ENCODE measurements at places on chromosomes 5 and 9.
A peak's percentile ranks its signal among the peaks of the same experiment; 100 is the strongest.

- ATAC-seq: peak; percentile 70
Observed at GRCh38 chr5:138753794-138754698, 821 bp downstream of the CTNNA1 start.

GRCh38 chr5:93691997-93692396 is 49.4 kb downstream of the POU5F2 start:
- ATAC-seq: no peak

- no peak for ATAC-seq
Observed at GRCh38 chr5:36272136-36272690, 29.5 kb downstream of the RANBP3L start.

DNA sequence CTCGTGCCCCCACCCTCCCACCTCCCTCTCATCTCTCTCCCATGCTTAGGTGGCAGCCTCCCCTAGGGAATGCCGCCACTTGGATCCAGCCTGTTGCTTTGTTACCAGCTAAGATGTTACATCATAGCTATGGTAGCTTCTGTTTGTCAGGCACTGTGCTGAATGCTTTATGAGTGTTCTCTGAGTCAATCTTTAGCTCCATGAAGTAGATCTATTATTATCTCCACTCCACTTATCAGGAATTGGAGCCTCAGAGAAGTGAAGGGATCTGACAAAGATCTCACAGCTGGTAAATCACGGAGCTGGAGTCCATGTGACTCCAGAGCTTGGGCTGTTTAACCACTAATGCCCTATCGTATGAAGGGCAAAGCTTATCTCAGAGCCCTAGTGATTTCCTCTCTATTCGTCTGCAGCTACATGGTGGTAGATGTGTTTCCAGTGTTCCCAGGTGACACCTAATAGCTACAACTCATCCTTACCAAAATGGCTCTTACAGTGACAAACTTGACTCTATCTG is 54.1 kb downstream of the GARNL3 start:
- no peak for ATAC-seq

DNA sequence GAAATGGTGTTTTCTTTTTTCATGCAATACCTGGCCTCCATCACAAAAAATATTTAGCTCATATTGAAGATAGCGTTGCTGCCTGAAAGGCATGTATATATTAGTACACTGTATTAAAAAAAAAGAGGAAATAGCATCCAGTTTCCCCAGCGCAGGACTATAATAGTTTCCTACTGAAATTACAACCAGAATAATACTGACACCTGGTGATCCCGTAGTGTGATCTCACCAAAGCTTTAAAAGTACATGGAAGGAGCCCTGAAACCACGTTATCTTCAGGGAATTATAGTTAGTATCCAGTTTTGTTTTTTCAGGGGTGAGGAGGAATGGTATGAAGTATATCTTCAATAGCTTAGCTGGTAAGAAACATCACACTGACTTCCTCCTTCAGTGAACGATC is 264.9 kb downstream of the CD180 start:
- no peak for ATAC-seq

DNA sequence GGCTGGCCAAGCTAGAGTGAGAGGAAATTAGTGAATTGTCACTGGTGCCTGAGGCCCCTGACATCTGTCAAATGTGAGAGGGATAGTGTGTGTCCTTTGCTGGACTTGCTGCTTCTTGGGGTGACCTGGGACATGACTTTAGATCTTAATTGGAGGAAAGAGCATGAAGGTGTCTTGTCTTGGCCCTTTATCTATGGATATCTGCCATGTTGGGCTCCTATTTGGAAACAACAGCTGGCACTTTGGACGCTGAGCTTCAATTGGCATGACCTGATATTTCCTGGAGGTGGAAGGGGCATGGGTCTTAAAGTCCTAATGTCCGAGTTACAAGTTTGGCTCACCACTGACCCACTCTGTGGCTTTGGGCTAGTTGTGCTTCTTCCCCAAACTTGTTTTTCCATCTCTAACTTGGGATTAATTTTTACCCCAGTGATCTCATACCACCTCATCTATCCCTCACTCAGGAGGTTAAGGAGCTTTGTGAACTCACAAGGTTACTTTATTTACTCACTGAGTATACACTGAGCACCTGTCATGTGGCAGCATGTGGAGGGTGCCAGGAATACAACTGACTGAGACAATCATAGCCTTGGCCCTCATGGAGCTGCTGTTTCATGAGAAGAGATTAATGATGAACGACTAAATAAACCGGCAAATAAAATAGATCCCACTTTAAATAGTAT is 30.1 kb upstream of the CXCL14 start:
- no peak for ATAC-seq

GRCh38 chr9:91966503-91966902 is 16.5 kb upstream of the ROR2 start:
- ATAC-seq: no peak

- no peak for ATAC-seq
Observed at GRCh38 chr5:153168241-153168640, 322.2 kb upstream of the GRIA1 start.

DNA sequence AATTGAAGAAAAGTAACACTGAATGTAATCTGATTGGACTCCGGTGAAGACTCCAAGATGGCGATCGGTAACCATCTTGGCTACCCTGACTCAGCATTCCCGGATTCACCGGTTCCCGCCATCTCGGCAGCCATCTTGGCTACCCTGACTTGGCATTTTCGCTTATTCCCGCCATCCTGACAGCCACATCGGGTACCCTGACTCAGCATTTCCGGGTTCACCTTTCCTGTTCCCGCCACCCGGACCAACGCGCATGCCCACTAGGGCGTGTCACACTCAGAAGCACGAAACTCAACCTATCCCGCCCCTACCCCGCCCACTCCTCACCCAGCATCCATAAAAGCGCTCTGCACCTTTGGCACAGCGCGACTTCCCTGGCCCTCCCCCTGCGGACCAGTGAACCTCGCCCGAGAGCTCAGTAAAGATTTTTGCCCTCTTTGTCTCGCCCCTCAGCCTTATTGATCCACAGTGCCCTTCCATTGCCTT is 17.2 kb downstream of the SPTLC1 start:
- ATAC-seq: no peak

- ATAC-seq: no peak
Observed at GRCh38 chr9:36029765-36030528, 6.8 kb upstream of the RECK start.

DNA sequence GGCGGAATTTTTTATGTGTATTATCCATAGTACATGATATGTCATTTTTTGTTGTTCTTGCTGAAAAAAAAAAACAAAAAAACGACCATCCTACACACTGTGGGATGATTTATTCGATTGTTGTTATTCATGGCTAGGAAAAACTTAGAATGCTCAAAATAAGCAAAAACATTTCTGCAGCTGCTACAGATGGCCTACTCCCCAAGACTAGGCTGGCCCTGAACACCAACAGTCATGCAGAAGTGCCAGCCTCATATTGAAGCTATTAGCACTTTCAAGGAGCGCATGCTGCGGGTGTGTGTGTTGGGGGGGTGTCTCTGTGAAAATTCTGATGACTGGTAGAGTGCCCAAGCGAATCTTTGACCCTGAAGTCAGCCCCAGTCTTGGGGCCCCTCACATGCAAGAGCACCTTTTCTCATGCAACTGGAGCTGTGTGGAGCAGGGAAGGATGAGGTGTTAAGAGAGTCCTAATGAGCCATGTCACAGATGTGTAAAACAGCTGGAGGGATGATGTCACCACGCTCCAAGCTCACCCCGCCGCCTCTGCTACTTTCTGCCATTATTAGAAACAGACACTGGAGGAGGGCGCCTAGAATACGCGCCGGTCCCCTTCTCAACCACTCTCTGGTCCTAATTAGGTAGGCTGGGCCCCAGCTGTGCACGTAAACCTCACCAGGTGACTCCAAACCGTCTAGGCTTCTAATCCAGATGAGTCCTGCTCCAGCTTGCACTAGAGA is 61.0 kb upstream of the SMIM23 start:
- peak; percentile 98 for ATAC-seq

- ATAC-seq: no peak
Observed at GRCh38 chr9:76628155-76628554, 136.1 kb upstream of the PCA3 start.

DNA sequence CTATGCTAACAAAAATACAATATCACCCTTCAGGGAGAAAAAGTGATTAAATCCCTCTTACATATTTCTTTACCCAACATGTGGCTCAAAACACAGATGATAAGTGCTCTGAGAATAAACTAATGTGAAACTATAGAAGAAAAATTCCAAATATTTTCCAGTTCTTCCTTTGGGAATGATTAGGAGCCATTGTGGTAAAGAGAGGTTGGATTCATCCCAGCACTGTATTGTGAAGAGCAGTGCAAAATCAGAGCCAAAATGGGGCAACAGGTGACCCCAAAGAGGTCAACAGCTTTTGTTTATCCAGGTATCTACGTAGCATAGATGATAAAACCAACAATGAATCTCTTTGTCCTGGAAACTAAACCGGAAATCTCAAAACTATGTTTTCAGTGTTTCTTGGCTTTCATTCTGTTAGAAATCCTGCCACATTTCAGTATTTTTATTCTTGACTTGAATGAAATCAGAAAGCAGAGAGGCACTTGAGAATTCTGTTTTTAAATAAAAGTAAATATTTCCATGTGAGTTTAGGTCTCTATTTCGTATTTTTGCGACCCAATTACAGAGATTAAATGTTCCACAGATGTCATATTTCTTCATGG is 120.4 kb upstream of the FST start:
- no peak for ATAC-seq

GRCh38 chr5:142007237-142007544 is 5.6 kb downstream of the GNPDA1 start:
- no peak for ATAC-seq

- ATAC-seq: no peak
Observed at GRCh38 chr9:106479679-106480078, 383.3 kb upstream of the ZNF462 start.

- peak; percentile 72 for ATAC-seq
Observed at GRCh38 chr9:6788162-6789016, 30.6 kb downstream of the KDM4C start.

- no peak for ATAC-seq
Observed at GRCh38 chr5:180122875-180123274, 51.3 kb upstream of the RNF130 start.

- no peak for ATAC-seq
Observed at GRCh38 chr5:376799-377325, 55.3 kb downstream of the AHRR start.

GRCh38 chr9:33350310-33350709 is 52.1 kb downstream of the AQP7 start:
- ATAC-seq: peak; percentile 57

DNA sequence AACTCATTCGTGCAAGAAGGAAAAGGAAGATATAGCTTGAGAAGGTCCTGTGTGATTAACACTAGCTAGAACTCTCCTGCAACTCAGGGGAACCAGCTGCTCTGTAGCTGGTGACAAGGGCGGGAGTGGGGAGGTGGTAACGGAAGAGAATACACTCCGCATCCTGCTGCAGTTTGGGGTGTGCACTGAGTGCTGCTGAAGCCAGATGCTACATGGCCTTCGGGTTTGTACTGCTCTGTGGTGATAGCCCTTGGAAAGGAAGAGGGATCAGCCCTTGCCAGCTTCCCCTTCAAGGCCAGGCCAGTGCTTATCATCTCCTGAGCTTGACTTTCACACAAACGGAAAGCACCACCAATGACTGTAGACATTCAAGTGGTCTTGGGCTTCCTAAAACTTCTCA is 34.3 kb downstream of the FRMD3 start:
- no peak for ATAC-seq

- no peak for ATAC-seq
Observed at GRCh38 chr5:121086671-121087070, 622.6 kb downstream of the PRR16 start.

GRCh38 chr5:81401266-81401665 is 7.3 kb upstream of the ACOT12 start:
- ATAC-seq: no peak

GRCh38 chr9:130896233-130897014 is at the start of gene QRFP:
Gene QRFP (minus strand): TSS chr9:130896812. CDS start chr9:130893838, 2,974 bp downstream.
- peak; percentile 4 for ATAC-seq

GRCh38 chr5:159469496-159470372 is 139.4 kb upstream of the IL12B start:
- no peak for ATAC-seq

GRCh38 chr9:37405350-37405749 is 17.1 kb upstream of the GRHPR start:
- ATAC-seq: no peak

GRCh38 chr9:30536494-30536893 is 1847.9 kb upstream of the ACO1 start:
- no peak for ATAC-seq

DNA sequence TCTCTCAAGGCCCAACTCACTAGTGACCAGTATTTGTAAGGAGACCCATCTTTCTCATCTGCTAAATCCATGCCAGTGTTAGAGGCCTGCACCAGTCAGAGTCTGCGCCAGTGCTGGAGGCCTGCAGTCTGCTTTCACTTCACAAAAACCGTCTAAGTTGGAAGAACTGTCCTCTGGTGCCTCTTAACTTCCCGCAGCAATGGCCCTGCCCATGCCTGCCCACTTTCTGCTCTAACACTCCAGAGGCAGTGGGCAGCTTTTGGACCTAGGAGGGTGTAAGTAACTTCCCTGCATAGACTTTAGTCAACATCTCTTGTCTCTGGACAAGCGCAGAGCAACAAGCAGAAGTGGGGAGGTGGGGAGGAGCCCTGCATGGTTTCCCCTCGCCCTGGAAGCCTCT is 152.9 kb downstream of the AUH start:
- no peak for ATAC-seq

DNA sequence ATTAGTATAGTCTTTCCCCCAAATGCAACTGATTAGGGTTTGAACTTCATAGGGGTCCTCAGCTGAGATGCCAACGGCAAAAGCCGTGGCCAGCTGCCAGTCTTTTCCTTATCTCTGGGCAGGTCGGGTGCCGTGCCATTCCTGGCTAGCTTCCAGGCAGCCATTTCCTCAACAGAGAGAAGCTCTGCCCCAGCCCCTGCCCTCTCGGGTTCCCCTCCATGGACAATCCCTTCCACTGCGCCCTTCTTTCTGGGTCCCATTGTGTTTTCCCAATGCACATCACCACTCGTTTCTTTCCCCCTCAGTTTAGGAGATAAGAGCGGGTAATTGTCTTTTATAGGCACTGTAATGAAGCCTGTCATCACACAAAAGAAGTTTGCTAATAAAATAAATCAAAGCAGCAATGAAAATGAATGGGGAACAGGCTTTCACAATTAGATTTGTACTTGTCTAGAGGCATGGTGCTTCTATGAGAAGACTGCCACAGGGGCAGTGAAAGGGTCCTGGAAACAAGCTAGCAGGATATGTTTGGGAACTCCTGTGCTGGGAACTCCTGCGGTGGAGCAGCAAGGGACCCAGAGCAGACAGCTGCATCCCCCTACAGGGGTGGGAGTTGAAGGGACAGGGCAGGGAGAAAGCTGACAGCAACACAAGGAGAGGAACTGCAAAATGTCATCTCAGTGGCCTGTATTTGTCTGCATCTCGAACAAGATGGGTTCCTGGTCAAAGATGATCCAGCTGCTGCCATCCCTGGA is 48.0 kb upstream of the SAP30L start:
- ATAC-seq: no peak

- ATAC-seq: no peak
Observed at GRCh38 chr5:23027331-23027730, 174.2 kb upstream of the CDH12 start.

DNA sequence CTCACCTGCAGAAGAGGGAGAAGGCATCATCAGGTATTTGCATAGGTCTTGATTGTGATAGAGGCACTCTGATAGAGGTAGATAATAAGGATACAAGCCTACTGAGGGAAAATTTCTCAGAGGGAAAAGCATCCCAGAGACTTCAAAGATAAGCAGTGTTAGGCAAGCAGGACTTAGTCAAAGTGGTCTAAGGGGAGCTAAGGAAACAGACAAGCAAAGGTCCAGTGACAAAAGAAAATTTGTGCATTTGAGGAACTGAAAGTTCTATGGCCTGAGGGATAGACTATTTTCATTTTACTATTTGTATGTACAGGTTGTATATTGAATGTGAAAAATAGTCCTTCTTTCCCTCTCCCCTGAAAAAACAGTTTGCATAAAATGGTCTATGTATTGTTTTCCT is 27.4 kb downstream of the OXCT1 start:
- no peak for ATAC-seq

Data from motor neuron (in vitro differentiated cells).